ENCODE measurements at places on chromosomes 11 and 22.

- H3K36me3 ChIP-seq, result no peaks in the 10 kb centered on the region
- H3K27me3 ChIP-seq, result no peaks in the 10 kb centered on the region
- no peak for DNase-seq
These were observed 2.5 kb downstream of the CSTF3 start for GRCh38 chr11:33158596-33159275.

DNA sequence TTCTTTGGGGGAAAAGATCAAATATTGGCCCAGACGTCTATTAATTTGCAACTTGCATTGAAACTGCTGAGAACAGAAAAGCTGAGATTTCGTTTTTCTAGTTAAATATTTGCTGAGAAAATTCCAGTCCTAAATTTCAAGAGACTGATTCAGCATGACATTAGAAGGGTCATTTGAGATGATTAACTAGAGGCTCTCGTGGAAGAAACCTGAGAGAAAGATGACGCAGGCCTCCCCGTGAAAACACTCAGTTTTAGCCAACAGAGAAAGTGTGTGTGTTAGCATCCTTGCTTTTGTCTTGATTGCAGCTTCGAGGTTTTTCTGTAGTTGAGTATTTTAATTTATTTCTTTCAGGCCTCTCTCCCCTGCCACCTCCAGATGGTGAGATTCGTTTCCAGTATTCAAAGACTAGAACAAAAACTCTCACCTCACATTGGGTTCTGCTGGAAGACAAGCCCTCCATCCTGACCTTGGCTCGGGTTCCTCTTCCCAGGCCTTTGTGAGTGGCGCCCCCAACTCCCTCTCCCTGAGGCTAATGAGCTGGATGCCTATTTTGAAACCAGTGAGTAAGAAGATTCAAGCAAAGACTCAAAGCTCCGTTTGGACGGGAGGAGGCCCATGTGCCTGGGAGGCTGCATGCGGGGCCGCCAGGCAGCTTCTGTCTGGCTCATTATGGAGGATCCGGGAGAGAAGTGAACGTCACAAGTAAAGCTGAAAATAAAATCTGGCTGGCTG is 52.4 kb downstream of the CELSR1 start:
- H3K36me3 ChIP-seq, result no peaks in the 10 kb centered on the region
- H3K4me3 ChIP-seq, result no peak overlapping the region
- no peaks in the 10 kb centered on the region for H3K4me1 ChIP-seq
- H3K27ac ChIP-seq, result no peak overlapping the region
- H3K27me3 ChIP-seq, result no peaks in the 10 kb centered on the region

DNA sequence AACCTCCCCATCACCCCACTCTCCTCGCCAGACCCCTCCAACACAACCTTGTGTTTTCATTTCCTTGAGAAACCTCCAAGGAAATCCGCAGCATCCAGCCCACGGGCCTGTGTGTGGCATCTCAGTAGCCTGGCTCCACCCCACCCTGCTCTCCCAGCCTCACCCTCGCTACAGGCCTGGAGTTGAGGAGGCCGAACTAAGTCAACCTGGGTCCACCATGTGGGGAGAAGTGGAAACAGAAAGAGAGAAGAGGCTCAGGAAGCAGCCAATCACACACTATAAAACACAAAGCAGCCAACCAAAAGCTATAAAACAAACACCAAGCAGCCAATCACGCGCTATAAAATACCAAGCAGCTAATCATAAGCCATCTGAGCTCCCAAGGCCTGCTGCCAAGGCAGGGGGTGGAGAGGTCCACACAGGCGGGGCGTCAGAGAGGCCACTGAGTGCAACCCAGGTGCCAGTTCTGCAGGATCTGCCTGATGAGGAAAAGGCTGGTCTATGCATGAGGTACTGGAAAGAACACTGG is 72.0 kb downstream of the MICAL3 start:
- no peaks in the 10 kb centered on the region for H3K36me3 ChIP-seq
- H3K4me1 ChIP-seq, result peaks cover 64% of the 10 kb centered on the region
- H3K27ac ChIP-seq, result no peak overlapping the region
- no peaks in the 10 kb centered on the region for H3K27me3 ChIP-seq

GRCh38 chr11:121625777-121626506 is 173.2 kb upstream of the SORL1-AS1 start:
- no peaks in the 10 kb centered on the region for H3K36me3 ChIP-seq
- no peaks in the 10 kb centered on the region for H3K4me1 ChIP-seq
- no peak for DNase-seq
- no peak overlapping the region for H3K27ac ChIP-seq
- H3K27me3 ChIP-seq, result no peaks in the 10 kb centered on the region

- DNase-seq, result no peak
- H3K27me3 ChIP-seq, result no peaks in the 10 kb centered on the region
- no peak overlapping the region for H3K27ac ChIP-seq
- H3K4me3 ChIP-seq, result no peak overlapping the region
These were observed 23.0 kb downstream of the MS4A6A start for GRCh38 chr11:60159868-60160267.

DNA sequence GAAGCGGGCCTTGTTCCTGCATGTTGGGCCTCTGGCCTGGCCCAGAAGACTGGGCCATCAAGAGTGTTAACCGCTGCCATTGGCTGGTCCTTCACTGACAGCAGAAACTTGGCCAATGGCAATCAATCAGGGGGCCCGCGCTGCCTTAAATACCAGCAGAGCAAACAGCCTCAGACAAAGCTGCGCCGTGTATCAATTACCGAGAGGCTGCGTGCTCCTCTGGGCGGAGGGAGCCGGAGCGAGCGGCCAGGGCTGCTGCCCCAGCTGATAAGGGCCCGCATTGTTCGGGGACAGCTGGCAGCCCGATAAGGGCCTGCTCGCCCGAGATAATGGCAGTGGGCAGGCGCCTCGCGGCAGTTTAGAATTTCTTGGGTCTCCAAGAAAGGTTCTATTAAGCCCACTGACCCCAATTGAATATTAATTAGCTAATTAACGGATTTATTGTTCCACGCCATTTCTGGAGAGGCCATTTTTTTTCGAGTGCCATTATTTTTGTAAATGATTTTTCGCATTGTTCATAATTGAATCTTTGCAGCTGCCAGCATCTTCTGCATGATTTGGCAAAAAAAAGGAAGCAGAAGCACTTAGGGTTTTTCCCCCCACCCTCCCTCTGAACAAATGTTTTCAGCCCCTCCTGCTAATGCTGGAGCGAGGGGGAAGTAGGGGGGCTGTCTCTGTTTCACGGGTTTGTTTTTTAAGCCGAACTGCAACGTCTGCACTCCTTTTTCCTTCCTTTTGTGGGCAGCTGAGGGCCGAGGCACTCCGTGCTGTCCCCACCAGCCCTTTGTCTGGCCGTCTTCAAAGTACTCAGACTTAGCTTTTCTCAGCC is 37.6 kb upstream of the RIC3 start:
- H3K4me3 ChIP-seq, result no peak overlapping the region
- H3K36me3 ChIP-seq, result no peaks in the 10 kb centered on the region
- H3K27ac ChIP-seq, result peak overlapping the region; percentile 26
- no peaks in the 10 kb centered on the region for H3K27me3 ChIP-seq
- DNase-seq, result no peak
- no peaks in the 10 kb centered on the region for H3K4me1 ChIP-seq

DNA sequence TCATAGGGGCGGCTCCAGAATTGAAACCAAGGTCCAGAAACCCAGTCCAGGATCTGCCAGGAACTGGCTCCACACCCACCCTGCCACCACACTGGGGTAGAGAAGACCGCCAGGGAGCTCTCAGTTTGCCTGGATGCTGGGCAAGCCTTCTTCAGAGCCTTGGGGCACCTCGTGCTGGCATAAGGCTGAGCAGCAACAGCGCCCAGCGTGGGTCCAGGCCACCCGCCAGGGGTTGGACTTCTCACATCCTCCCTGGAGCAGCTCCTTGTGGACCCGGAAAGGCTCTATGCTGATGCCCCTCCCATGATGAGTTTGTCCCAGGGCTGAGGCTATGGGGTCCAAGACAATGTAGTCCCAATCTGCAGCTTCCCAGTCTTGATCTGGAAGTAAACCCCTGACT is 29.7 kb downstream of the ALX4 start:
- no peak overlapping the region for H3K4me3 ChIP-seq
- no peaks in the 10 kb centered on the region for H3K4me1 ChIP-seq
- no peak overlapping the region for H3K27ac ChIP-seq
- H3K27me3 ChIP-seq, result no peaks in the 10 kb centered on the region
- DNase-seq, result peak; percentile 54
- no peaks in the 10 kb centered on the region for H3K36me3 ChIP-seq

GRCh38 chr11:119972281-119972680 is 165.6 kb downstream of the TRIM29 start:
- no peak for DNase-seq
- H3K27me3 ChIP-seq, result peaks cover 5% of the 10 kb centered on the region
- H3K4me3 ChIP-seq, result no peak overlapping the region
- no peaks in the 10 kb centered on the region for H3K36me3 ChIP-seq

DNA sequence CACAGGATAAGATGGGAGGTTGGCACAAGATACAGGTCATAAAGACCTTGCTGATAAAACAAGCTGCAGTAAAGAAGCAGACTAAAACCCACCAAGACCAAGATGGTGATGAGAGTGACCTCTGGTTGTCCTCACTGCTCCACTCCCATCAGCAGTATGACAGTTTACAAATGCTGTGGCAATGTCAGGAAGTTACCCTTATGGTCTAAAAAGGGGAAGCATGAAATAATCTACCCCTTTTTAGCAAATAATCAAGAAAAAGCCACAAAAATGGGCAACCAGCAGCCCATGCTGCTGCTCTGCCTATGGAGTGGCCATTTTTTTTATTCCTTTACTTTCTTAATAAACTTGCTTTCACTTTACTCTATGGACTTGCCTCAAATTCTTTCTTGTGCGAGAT is 8.7 kb upstream of the PIWIL4 start:
- no peaks in the 10 kb centered on the region for H3K36me3 ChIP-seq
- no peak overlapping the region for H3K27ac ChIP-seq
- H3K27me3 ChIP-seq, result no peaks in the 10 kb centered on the region
- H3K4me1 ChIP-seq, result peaks cover 26% of the 10 kb centered on the region
- DNase-seq, result no peak

DNA sequence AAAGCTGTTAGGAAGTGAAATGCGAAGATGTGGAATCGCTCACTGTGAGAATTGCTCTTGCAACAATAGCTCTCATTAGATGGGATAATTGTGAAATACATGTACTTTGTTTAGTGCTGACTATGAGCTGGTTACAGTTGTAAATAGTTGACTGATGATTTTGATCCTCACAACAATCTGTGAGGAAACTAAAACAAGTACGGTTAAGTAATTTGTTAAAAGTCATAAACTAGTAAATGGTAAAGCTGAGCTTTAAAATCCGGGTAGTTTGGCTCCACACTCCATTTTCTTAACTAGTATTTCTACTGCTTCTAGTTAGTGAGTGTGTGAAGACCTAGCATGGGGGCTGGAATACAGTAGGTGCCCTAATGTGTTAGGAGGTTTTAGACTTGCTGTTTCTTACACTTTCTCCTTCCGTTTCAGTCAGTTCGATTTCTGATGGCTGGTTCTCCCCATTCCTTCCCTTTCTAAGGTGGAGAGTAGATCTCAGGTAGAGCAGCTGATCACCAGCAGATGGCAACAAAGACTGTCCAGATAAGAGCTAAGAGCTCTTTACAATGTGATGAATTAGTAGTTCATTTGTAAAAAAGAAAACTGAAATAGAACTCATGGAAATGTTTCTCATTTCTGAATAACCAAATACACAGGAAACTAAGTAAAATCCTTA is 16.3 kb upstream of the CYP2R1 start:
- H3K27ac ChIP-seq, result no peak overlapping the region
- no peaks in the 10 kb centered on the region for H3K27me3 ChIP-seq
- no peaks in the 10 kb centered on the region for H3K4me1 ChIP-seq
- H3K4me3 ChIP-seq, result no peak overlapping the region
- DNase-seq, result no peak
- H3K36me3 ChIP-seq, result no peaks in the 10 kb centered on the region

DNA sequence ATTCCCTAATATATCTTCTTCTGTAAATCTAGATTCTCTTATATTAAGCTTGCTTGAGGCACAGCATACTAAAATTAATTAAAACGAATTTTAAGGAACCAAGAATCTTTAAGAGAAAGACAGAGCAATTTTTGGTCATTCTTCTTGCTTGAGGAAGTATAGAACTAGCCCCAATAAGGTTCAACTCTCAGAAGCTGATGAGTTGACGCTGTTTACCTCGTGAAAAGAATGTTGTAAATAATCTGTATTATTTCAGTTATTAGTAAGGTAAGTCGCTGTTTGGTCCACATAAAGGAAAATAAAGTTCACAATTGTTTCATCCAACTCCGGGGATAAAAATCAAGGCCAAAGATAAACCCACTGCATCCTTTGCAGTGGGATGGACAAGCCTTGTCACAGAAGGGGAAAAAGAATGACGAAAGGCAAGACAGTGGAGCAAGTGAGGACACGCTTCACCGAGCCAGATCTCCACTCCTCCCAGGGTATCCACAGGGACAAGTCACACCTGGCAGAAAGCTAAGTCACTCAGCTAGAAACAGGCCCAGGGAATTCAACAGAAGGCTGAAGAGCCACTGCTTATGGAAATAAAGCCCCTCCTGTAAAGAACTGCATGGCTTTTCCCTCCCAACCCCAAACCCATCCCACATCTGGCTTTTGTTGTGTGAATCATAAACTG is 752 bp downstream of the POU2AF1 start:
- no peak for DNase-seq
- H3K36me3 ChIP-seq, result no peaks in the 10 kb centered on the region
- H3K4me1 ChIP-seq, result peaks cover 10% of the 10 kb centered on the region

DNA sequence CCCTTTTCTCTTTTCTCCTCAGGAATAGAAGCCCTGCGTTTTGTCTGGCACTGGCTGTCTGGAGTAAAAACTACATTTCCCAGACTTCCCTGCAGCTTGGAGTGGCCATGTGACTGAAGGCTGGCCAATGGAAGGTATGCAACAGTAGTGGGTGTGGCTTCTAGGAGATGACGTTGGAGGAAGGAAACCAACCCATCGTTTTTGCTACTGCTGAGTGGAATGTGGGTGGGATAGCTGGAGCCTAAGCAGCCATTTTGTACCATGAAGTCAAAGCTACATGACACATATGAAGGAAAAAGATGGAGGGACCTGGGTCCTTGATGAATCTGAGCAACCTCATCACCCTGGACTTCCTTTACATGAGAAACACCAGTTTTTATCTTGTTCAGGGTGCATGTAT is 19.6 kb downstream of the FGF3 start:
- H3K4me3 ChIP-seq, result no peak overlapping the region
- H3K27me3 ChIP-seq, result no peaks in the 10 kb centered on the region
- H3K27ac ChIP-seq, result no peak overlapping the region
- no peaks in the 10 kb centered on the region for H3K4me1 ChIP-seq
- H3K36me3 ChIP-seq, result no peaks in the 10 kb centered on the region

DNA sequence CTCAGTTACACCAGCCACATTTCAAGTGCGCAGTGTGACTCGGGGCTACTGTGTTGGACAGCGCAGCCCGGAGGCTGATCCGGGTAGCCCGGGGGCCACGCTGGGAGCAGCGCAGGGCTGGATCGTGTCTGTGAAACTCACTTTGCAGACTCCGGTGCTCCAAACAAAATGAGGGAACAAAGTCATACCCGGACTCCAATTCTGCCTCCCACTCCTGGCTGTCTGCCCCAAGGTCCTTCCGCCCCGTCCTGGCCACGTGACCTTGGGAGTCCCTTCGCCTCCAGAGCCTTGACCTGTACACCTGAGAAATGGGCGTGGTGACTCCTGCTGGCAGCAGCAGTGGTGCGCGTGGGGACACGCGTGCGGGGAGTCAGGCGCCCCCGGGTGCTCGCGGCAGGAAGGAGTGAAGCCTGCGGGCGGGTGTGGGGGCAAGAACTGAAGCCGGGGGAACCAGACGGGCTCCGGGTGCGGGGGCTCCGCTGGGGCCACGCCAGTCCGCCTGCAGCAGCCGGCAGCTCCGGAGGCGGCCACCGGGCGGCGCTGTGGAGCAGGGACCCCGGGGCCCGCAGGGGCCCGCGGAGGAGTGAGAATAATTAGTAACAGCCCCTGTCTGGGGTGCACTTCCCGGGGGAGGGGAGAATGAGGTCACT is 42.4 kb downstream of the KCNJ4 start:
- no peak overlapping the region for H3K27ac ChIP-seq
- peaks cover 11% of the 10 kb centered on the region for H3K4me1 ChIP-seq
- no peaks in the 10 kb centered on the region for H3K27me3 ChIP-seq

GRCh38 chr11:13126430-13126829 is 117.3 kb downstream of the RASSF10 start:
- H3K27me3 ChIP-seq, result no peaks in the 10 kb centered on the region
- H3K36me3 ChIP-seq, result no peaks in the 10 kb centered on the region
- no peak overlapping the region for H3K4me3 ChIP-seq
- no peak overlapping the region for H3K27ac ChIP-seq

All from sigmoid colon (tissue), 7 donors.